ENCODE measurements at places on chromosomes 5 and 9. TPM values are rescaled to one million over a fixed set of nuclear protein-coding genes. Genes with fewer than 3 reads are reported as not detected.

Gene TMEM252
- total RNA-seq = not detected

Gene OR1Q1
- 0.81 TPM for total RNA-seq

Gene WWC1
- total RNA-seq = 2.7 TPM

Gene OR1J2
- not detected for total RNA-seq

Gene POU5F2
- total RNA-seq = 3.1 TPM

Gene SLC34A1
- total RNA-seq = not detected

Gene PLAC8L1
- not detected for total RNA-seq

Gene PSD2
- 0.08 TPM for total RNA-seq

Gene DBN1
- total RNA-seq = 151 TPM

Gene FLT4
- total RNA-seq = not detected
